ENCODE measurements at places on chromosomes 6 and 20.

DNA sequence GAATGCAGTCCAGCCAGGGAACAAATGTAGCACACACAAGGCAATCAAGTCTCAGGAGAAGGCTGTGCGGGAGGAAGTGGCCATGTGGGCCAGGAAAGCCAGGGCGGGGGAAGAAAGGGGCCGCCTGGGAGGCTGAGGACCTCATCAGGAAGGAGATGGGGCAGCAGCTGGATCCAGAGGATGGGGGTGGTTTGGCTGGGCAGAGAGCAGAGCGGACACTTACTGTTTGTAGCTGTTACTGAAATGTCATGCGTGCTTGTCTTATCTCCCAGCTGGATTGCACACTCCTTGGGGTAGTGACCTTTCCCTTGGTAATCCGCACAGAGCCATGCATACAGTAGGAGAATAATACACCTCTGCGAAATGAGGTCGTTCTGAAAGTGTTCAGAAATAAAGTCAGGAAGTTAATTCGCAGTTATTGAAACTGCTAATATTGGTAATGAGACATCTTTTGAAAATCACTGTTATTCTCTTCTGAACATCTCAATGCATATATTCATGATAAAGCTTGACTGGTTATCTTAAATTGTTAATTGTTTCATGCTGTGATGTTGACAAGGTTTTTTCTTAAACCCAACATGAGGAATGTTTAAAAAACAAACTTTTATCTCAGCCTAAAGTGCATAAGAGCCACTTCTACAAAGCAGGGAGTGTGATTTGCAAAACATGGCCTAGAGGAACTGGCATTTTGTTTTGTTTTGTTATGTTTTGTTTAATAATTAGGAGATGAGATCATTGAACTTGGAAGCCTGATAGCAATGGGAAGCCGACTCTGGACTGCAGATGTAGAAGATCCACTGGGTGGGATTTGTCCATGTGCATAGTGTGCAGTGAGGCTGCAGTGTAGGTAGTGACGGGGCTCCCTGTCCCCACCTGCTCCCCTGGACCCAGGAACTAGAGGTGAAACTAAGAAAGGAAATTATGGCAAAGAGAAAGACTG, 18.0 kb upstream of the MAP3K4 start:
- DNase-seq = no peak

DNA sequence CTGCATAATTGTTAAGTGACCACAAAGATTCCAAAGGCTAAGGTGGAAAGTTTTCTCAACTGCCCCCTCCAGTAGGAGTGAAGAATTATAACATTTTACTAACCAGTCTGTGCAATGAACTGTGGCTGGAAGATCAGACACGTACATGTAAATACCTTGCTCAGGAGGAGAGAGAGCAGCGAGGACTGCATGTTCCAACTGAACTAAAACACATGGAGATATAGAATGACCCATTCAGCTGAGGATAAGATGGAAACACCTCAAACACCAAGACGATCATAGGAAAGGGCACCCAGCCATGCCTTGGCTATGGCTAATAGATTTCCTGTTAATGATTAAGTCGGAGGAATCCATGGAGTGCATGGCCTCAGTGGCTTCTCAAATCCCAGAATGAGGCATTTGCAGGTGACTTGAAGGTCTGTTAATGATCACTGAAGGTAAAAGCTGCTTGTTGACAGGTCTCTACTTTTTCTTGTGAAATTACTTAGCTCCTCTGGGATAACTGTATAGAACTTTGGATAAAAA, 875.6 kb downstream of the TFAP2A start:
- DNase-seq = no peak

GRCh38 chr6:10404799-10405512, 9.9 kb downstream of the TFAP2A start:
- no peak for DNase-seq

GRCh38 chr20:8487696-8488095, 355.6 kb downstream of the PLCB1 start:
- no peak for DNase-seq

DNA sequence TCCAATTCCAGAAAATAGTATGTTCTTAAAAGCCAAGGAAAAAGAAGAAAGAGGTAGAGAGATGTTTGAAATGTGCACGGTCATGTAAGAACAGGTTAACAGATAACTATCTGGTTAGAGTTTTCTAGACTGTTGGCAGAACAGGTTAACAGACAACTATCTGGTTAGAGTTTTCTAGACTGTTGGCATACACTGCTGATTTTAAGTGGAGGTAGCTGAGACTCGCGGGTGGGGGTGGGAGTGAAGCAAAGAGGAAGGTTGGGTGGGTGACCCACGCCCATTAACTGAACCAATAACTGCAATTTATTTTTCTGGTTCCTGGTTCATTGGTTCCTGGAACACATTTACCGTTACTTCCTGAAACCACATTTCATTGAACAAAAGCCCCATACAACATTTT, 157.5 kb downstream of the ELOVL4 start:
- DNase-seq = no peak
